ENCODE measurements at places on chromosomes 3 and 15.

DNA sequence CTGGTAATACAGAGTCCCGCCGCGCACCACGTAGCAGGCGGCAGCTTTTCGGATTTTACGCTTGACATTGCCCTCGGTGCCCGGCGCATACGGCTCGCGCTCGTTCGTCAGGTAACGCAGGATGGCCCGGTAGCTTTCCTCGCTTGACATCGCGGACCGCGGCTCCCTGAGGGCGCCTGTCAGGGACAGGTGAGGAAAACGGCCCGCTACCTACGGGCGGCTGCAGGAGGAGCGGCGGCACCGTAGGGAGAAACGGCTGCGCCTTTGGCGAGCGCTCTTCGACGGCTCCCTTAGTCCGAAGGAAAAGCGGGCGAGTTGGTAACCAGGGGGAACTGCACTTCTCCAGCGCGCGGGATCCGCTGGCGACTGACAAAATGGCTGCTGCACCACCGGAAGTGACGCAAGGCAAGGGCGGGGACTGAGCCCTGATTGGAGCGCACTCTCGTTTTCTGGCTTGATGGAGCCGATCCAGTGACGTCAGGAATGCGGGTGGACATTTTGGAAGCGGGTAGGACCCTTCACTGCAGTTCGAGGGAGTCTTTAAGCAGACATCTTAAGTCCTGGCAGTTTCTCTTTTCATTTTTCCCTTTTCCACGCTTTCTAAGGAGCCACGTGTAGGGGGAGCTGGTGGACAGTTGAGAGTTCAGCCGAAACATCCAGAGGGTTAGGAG, at the start of gene ZBTB11:
Gene ZBTB11, minus strand, starts transcription at position 368 of the 671 bp plus-strand sequence. Its CDS starts 218 bp downstream, at position 150.
- peak; percentile 100 for DNase-seq

- DNase-seq = no peak
These were observed 181.0 kb upstream of the ANKRD28 start for GRCh38 chr3:15978801-15979200.

- no peak for DNase-seq
These were observed 299.7 kb downstream of the OTOL1 start for GRCh38 chr3:161796312-161796711.

GRCh38 chr3:172152874-172153273, 113.5 kb downstream of the FNDC3B start:
- DNase-seq = no peak

DNA sequence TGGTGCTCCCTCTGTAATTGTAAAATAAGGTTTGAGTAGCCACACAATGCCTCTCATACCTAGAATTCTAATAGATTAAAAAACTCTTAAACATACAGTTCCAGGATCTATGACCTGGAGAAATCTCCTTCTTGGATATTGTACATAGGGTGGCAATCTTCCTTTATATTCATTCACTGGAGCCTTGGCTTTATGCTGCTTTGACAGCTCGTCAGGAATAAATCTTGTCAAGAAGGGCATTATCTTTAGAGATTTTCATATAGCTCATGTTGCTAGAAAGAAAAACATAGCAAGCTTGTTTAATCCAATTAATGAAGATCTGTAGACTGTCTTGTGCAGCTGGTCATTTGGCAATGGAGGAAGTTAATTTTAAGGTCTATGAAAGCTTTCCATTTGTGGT, 131.1 kb downstream of the PYDC2 start:
- no peak for DNase-seq

- DNase-seq = no peak
These were observed 17.9 kb downstream of the SLC35A5 start for GRCh38 chr3:112579697-112580096.

DNA sequence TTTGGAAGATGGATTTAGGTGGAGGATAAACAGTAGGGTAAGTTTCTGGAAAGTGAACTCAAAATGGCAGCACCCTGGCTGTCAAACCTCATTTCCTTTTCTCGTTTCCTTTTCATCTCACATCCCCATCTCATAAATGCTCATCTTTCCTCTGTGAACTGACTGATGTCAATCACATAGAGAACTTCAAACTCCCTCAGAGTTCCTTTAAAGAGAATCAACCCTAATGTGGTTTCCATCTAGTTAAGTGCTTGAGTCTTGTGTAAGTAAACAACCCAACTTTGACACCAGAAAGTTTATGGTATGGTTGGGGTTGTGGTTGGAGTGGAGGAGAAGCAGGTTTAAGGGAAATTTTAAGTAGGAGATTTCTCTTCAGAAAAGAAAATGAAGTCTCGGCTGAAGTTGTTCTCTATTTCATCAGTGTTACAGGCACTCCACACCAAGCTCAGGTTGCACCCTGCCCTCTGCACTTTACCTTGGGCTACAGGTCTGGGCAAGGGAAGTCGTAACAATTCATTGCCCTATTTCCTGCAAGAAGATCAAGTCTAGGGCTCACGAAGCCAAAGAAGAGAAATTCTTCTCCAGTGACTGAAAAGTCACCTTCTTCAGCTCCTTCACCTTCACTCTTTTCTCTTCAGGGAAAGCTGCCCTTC, 34.4 kb upstream of the TNIK start:
- no peak for DNase-seq

GRCh38 chr15:47640901-47641300, 76.4 kb upstream of the SEMA6D start:
- DNase-seq = no peak

- no peak for DNase-seq
These were observed 101.3 kb upstream of the NANOGP8 start for GRCh38 chr15:35186346-35186745.

GRCh38 chr3:160722331-160722730, 33.7 kb upstream of the PPM1L start:
- no peak for DNase-seq

DNA sequence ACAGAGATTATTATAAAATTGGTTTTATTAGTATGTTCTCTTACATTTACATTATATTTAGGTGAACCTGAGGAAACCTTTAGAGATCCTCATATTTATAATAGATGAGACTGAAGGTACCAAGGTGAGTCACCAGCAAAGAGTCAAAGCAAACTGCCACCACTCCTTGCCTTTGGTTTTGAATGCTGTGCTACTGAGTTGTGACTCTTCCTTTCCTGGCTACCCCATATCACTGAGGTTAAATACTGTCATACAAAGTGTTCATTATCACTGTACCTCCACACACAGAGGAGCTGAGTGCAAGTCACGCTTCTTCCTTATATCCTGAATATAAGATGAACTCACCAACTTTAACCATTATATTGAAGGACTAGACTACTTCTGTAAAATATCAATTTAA, 168.2 kb downstream of the CBLB start:
- DNase-seq = no peak

- no peak for DNase-seq
These were observed 429.2 kb downstream of the OTOL1 start for GRCh38 chr3:161925749-161926360.

GRCh38 chr15:59300618-59301139, 72.0 kb downstream of the MYO1E start:
- no peak for DNase-seq

GRCh38 chr15:67783303-67783702, 42.0 kb upstream of the SKOR1 start:
- DNase-seq = peak; percentile 28

GRCh38 chr15:71649894-71650293, 160.5 kb upstream of the NR2E3 start:
- DNase-seq = no peak

- DNase-seq = no peak
These were observed 30.6 kb downstream of the TBC1D2B start for GRCh38 chr15:78046796-78047341.

DNA sequence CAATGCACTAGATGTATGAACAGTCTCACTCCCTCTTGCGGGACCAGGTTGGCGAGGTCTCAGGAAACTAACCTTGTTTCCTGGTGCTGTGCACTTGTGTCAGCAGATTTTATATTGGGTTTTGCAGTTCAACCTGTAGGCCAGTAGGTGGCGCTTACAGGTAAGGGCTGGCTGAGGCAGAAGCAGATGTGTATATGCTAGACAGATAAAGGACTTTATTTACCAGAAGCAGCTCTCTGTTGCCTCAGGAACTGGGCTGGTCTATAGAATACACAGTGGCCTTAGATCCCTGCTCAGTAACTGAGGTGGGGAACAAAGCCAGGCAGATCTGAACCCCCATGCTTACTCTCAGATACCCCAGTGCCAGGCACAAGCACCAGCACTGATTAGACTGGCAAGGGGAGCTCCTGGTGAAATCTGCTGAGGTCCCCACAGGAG, 296.8 kb downstream of the DOCK3 start:
- DNase-seq = peak; percentile 29

- DNase-seq = no peak
These were observed 163.5 kb downstream of the ABHD5 start for GRCh38 chr3:43854283-43854682.

GRCh38 chr3:10653866-10654611, 148.7 kb upstream of the ATP2B2 start:
- no peak for DNase-seq

DNA sequence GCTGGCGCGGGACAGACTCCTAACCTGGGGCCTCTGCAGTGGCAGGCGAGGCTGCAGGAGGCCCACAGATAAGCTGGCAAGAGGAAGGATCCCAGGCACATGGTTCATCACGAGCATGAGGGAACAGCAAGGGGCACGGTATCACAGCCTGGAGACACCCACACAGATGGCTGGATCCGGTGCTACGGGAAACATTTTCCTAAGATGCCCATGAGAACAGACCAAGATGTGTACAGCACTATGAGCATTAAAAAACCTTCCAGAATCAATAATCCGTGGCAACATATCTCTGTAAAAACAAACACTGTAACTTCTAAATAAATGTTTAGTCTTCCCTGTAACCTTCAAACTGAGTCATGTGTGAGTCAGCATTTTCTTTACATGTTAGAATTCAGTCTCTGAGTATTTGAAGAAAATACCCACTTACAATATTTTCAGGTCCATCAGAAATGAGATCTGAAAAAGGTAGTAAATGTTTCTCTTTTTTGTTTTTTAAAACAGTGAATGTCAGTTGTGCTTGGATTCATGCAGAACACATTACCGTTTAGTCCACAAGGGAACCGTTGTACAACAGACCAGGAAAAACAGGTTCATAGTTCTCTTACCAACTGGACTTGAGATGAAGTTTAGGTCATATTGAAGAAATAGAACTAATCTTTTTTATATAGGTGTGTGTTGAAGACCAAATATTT, 75.9 kb downstream of the BOC start:
- DNase-seq = no peak

DNA sequence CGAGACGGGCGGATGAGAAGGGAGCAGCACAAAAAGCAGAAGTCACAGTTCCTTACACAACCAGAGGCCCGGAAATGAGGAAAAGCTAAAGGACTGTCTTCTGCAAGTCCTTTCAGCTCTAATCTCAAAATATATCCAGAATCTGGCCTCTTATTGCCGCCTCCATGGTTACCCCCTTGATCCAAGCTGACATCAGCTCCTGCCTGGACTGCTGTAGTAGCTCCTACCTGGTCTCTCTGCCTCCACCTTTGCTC, 324.0 kb upstream of the ROPN1 start:
- no peak for DNase-seq

DNA sequence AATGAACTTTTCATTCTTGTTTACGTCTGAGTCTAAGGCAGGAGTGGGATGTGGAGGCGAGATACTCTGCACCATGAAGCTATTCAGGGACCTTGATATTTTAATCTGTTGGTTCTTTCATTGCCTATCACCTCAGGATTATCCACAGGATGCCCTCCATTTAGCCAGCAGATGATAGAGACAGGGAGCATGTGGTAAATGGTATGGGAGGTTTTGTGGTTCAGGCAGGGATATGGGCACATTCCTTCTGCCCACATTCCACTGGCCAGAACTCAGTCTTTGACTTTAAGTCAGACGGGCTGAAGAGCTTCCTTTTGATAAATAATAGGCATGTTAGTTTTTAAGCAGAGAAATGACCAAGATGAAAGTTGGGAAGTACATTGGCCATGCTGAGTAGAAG, 548.0 kb upstream of the CCDC54 start:
- no peak for DNase-seq

DNA sequence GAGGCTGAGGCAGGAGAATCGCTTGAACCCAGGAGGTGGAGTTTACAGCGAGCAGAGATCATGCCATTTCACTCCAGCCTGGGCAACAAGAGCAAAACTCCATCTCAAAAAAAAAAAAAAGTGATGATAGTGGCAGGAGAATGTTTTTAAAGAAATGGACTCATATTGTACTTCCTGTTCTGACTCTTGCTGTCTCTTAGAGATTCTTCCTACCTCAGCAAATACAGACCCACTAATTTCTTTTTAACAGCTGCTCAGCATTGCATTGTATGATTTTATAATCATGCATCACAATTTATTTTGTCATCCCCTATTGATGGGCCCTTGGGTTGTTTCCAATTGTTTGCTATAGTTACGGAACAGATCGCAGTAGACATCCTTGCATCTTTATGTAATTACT, 8.8 kb upstream of the ANKDD1A start:
- no peak for DNase-seq

DNA sequence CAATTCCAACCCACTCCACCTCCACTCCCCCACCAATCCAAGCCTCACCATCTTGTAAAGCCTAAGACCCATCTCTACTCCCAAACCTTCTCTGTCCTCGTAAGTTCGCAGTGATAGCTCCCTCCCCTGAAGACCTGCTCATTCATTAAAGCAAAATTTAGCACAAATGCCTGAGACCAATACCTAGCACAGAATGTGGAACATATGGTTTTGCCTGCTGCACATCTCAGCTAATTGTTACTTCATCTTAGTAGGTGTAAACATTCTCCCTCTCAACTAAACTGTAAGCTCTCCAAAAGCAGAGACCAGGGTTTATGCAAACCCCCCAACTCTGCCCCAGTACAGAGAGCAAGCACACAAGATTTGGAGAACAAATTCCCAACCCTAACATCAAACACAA, 20.5 kb downstream of the DCLK3 start:
- no peak for DNase-seq

- no peak for DNase-seq
These were observed 133.4 kb upstream of the SMAD3 start for GRCh38 chr15:66931768-66932633.

DNA sequence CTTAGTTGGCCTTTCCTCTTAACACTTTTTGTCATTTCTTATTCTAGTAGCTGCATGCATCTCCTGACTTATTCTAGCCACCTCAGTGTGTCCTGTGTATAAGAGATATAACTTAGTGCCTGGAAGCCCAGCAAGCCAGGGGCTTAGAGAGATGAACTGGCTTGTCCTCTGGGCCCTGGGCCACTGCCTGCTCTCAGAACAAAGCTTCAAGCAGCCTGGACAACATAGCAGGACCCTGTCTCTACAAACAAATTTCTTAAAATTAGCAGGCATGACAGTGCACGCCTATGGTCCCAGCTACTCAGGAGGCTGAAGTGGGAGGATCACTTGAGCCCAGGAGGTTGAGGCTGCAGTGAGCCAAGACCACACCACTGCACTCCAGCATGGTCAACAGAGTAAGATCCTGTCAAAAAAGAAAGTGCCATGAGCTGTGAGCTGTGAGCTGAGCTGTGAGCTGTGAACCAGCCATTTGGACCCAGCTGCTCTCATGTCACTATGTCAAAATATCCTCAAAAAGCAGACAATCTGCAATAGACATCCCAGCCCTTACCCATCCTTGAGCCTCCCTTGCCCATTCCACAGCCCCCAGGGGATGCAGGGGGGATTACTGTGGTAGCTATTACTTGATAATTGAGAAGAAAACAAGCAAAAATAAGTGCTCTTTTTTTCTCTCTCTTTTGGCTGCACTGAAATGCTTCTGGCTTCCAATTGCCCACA, 174.5 kb downstream of the OPA1 start:
- DNase-seq = no peak

- DNase-seq = no peak
These were observed 944 bp downstream of the SLITRK3 start for GRCh38 chr3:165195241-165195639.

- DNase-seq = no peak
These were observed 41.8 kb downstream of the SLC24A1 start for GRCh38 chr15:65663521-65663920.
